Fibroblast of skin of abdomen (primary cell): ENCODE measurements at places on chromosomes 4 and X.

DNA sequence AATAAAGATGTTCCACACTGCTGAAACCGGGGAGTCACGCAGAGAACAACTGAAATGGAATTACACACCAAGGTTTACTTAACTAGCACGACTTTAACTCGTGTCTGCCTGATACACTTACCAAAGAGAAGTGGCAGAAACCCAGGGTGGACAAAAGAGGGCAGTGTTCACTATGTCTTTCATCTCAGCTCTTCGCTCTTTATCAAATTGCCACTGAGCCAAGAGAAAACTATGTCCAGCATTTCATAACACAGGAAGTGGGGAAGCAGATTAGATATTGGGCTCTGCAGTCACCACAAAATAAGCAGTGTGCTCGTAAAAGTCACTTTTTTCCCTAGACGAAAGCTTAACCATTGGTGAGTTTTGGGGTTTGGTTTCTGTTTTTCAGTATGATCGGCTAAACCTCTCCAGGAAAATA is 155.7 kb downstream of the CHIC2 start:
- DNase-seq, result peak; percentile 94

DNA sequence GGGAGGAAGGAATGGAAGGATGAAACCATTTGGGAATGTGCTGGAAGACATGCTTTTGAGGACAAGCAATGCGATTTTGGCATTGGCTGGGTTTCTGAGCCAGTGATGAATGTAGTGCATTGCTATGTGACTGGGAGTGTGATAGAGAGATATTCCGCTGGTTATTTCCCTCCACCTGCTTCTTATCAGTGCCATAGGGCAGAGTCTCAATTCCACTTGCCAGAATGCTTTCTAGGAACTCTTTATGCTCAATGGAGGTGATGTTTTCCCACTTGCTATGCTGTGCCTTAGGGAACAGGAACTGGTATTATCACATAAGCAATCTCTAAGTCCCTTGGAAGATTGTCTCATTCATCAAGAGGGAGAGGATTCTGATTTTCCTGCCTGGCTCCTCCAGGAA is 28.0 kb downstream of the TBL1X start:
- DNase-seq, result no peak

GRCh38 chr4:130568746-130569145 is 1472.8 kb downstream of the C4orf33 start:
- DNase-seq, result no peak

DNA sequence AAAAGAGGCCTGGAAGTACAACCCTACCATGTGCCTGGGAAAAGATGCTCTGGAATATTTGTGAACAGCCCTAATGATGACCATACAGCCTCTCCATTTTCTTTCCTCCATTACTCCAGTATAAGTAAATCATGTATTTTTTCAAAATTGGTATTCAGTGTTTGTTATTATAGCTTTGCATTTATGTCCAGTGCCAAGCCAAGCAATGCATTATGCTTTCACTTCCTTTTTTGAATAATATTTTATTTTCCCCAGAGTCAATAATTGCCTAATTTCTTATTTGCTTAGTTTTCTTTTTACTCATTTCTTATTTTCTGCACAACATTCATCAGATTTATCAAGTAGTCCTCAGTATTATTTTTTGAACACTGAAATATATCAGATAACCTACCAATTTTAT is 49.3 kb upstream of the EOLA2 start:
- no peak for DNase-seq

GRCh38 chr4:77651820-77652219 is 46.2 kb downstream of the CXCL13 start:
- no peak for DNase-seq
